M059J (cell line): ENCODE measurements at places on chromosomes 13 and 19.

- DNase-seq, result no peak
Measured at GRCh38 chr19:55077106-55077505, 1.4 kb downstream of the EPS8L1 start.

DNA sequence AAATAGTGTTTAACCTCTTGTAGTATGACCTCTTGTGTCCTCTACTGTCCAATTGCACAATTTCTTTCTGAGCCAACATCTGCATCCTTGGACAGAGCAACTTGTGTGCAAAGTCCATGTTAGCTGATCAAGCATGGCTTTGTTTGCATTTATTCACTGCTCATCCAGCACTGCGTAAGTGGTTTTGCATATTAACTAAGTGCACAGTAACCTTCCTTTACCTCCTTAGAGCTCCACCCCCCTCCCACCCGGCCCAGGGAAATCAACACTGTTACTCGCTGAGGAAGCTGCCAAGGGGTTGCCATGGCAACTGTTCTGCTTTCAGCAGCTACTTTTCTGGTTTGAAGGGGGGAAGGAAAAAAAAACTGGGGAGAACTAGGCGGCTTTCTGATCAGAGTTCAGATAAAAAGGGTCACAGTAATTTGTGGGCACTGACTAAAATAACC is 153.5 kb upstream of the KLF12 start:
- DNase-seq, result peak; percentile 95

DNA sequence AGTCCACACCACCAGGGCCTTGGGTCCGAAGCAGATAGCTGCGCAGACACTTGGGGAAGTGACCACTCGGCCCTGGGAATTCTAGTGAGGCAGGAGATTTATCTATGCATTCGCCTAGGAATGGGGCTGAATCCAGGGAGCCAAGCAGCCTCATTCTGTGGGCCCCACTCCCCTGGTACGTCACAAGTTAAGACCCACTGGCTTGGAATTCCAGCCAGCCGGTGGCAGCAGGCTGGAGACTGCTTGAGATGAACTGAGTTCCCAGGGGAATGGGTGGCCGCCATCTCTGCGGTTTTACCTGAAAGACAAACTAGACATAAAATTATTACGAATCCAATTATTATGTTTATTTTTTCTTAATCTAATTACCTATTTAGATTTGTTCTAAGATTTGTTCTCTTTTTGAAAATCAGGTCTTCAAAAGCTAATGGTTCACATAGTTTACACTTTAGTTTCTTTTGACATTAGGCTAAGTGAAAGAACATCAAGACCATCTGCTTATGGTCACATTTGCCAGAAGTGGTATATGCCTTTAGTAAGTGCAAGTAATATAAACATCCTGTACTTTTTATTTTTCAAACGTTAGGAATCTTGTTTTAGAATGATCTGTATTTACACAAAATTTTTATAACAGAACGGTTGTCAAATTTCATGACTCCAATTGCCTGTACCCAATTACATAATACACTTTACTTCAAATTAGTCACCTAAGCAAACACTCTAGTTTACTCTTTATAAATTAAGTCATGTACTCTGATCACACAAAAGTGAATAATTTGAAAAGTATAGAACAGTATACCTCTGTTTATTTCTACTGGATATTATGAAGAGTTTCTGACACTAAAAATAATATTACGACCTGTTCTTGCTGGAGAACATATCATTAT is 74.4 kb downstream of the SLITRK6 start:
- no peak for DNase-seq

GRCh38 chr19:3618144-3618810 is 8.3 kb downstream of the CACTIN start:
- DNase-seq, result no peak
